ENCODE measurements at places on chromosomes 7 and 10.

GRCh38 chr10:98303569-98303968 is 35.6 kb upstream of the LOXL4 start:
- no peak for DNase-seq

GRCh38 chr7:155341463-155341983 is 43.8 kb downstream of the INSIG1 start:
- DNase-seq = no peak

DNA sequence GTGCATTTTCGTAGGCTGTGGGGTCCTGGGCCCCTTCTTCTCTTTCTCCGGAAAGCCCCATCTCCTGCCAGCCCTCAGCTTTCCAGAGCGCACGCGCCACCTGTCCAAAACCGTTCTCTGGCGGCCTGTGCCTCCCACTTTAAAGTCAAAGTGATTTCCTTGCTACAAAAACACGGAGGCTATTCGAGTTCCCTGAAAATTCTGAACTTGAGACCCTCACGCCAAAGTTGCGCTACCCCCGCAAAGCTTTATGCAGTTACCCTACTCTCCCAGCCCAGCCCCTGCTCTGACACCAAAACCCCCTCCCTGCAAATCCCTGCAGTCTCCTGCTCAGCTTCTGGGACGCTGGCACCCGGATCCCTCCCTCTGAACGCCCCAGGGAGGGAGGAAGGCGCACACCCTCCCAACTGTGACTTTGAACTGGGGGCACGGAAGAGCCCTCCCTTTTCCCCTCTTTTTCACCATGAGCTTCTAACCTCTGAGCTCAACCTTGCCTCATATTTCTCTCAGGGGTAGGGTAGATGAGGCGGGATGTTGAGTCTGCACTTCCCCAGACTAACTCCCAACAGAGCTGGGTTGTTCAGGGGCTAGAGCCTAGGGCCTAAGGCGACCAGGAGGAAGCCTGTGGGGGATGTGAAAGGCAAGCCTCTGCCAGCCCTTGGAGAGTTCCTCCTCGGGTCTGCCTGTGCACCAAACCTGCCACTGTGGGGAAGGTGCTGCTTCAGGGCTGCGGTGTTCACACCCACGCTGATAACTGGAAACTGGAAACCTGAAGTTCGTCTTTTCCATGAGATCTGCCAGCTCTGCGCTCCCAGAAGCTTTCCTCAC is 2.7 kb upstream of the PAX4 start:
- no peak for DNase-seq

DNA sequence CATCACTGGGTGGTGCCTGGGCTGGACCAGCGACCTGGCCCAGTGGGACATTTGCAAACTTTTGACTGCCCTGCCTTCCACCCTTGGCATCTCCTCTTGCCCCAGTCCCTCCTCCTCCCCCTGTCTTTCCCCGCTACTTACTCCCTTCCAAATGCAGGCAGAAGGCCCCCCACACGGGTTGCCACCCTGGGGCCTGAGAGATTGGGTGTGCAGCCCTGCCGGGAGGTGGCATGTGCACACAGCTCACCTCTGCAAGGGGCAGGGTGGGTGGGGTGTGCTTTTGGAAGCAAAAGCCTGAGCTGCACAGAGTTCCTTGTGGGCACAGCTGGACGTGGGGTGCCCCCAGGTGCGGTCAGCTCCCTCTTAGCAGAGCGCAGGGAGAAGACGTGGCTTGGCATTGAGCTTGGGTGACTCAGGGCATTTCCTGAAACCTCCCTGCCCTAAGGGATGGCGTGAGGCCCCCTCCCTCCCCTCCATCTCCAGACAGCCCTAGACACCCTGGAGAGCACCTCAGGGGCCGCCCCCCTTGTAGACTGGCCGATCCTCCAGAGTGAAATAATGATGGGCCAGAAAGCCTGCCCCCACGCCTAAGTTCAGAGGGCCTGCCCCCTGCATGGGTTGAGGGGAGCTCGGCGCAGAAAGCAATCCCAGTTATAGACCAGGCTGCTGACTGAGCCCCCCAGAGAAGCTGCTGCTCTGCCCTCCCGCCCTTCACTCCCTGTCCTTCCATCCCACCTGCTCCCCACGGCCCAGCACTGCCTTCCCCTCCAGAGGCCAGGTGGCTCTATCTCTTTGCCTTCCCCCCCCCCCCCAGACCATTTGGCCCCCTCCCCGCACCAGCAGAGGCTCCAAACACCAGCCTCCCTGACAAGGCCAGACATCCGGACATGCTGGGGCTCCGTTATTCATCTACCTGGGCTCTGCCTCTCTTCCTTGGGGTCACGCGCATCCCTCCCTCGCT is 2.3 kb upstream of the SHH start:
- DNase-seq = no peak

DNA sequence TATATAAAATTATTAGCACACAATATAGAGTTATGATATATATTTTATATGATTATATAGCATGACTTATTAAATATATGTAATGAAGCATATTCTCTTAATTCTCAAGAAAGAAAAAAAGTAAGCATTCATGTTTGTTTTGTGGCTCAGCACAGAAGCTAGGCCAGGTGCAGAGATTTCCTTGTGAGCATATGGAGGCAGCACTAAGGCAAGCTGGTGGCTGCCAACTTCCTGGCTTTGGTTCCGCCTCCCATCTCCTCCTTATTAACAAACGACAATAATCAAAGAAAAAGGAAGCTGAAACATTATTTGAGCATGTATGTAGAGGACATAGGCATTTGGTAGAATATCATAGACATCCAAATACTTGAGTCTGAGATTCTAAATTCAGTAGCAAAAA is 130.3 kb downstream of the ST7 start:
- DNase-seq = no peak

DNA sequence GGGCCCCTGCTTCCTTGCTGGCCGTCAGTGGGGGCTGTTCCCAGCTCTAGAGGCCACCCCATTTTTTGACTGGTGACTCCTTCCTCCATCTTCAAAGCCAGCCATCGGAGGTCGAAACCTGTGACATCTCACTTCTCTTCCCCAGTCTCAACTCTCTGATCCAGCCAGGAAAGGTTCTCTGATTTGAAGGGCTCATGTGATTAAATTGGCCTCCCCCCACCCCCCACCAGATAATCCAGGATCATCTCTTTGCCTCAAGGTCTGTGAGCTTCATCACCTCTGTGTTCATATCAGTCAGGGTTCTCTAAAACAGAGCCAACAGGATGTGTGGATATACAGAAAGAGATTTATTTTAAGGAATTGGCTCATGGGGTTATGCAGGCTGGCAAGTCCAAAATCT is 5.6 kb upstream of the RAMP3 start:
- no peak for DNase-seq

DNA sequence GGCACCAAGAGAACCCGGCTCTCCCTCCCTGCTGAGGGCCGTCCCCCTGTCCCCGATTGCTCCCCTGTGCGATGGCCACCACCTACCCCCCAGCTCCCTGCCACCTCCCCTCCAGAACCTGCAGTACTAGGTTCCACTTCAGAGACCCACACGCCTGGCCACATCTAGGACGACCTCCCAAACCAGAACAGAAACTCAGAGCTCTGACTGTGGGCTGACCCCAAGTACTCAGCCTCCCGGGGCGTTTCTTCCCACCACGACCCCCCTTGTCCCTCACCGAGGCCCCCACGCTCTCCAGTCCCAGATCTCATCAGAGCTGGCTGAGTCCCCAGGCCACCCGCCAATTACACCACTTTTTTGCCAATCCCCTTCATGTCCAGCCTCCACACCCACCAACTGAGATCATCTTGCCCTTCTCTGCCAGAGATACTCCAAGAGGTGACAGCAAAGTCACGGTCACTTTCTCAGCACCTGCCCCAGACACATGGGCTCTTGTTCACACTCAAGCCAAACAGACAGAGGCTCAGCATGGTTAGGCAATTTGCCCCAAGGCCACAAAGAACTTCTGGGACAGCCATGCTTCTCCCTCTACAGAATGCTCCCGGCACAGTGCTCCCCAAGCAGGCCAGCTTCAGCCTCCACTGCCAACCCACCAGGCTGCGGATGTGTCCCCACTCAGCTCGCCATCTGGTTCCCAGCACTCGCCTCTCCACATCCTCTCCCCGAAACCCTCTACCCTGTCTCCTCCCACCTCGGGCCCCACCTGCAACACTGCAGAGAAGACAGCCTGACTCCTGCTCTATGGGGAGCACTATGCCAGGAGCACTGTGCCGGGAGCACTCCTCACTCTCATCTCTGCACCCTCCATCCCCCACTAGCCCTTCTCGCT is 4.7 kb downstream of the TMEM120A start:
- no peak for DNase-seq

GRCh38 chr10:107577221-107577620 is 412.7 kb upstream of the SORCS1 start:
- no peak for DNase-seq

DNA sequence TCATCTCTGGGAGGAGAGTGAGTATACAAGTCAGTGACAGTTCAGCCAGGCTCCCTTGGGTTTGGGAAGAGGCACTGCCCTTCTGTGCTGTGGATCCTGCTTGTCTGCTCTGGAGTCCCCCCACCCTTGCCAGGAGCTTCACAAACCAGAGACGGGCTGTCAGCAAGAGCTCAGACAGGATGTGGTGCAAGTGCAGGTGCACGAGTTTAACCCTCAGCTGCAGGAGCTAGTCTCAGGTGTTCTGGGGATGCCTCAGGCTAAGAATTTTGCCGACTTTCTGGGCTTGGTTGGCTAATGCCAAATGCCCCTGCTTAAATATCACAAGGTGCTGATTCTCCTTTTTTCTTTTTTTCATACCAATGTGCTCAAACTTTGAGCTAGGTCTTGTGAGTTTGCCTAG is 22.3 kb downstream of the ZNF783 start:
- peak; percentile 37 for DNase-seq

DNA sequence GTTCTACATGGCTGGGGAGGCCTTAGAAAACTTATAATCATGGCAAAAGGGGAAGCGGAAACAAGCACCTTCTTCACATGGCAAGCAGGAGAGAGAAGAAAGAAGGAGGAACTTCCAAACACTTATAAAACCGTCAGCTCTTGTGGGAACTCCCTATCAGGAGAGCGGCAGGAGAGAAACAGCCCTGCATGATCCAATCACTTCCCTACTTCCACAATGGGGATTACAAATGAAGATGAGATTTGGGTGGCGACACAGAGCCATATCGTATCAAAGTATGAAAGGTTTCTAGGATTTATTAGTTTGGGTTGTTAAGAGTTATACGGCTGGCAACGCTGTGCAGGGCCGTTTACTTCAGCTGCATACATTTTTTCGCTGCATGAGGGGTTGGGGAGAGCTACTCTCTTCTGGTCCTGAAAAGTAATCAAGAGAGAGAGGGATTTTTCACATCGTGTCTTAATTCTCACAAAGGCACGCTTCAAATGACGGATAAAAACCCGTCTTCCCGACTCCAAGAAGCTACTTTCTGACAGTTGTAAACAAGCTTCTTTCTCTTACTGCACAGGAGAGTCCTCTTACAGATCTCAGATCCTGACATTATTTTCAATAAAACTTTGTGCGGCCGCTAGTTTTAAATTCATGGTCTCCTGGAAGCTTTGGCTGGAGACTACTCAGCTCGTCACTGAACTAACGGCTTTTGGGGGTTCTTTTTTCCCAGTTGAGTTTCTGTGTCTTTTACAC is 751 bp upstream of the GTPBP10 start:
- DNase-seq = no peak

- DNase-seq = no peak
These were observed 96.8 kb downstream of the TCERG1L start for GRCh38 chr10:131214521-131215244.

GRCh38 chr10:47388879-47389278 is 4.8 kb upstream of the ZNF488 start:
- DNase-seq = no peak

DNA sequence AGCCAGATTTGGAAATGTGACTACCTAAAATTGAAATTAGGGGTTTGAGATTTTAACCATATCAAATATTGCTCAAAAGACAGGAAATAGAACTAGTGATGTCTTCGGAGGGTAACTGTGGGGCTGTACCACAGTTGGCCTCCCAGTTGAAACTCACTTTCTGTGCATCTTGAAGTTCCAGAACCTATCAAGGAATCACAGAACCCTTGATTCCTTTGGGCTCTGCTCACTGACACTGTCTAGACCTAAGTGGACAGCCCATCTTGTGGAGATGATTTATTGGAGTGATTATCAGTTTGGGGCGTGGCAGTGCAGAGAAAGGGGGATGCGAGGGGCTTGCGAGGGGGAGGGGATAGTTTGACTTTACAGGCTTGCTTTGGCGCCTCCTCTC is 134.2 kb upstream of the GJD4 start:
- no peak for DNase-seq

- no peak for DNase-seq
These were observed 70.2 kb downstream of the SAMD9 start for GRCh38 chr7:93047514-93048099.

DNA sequence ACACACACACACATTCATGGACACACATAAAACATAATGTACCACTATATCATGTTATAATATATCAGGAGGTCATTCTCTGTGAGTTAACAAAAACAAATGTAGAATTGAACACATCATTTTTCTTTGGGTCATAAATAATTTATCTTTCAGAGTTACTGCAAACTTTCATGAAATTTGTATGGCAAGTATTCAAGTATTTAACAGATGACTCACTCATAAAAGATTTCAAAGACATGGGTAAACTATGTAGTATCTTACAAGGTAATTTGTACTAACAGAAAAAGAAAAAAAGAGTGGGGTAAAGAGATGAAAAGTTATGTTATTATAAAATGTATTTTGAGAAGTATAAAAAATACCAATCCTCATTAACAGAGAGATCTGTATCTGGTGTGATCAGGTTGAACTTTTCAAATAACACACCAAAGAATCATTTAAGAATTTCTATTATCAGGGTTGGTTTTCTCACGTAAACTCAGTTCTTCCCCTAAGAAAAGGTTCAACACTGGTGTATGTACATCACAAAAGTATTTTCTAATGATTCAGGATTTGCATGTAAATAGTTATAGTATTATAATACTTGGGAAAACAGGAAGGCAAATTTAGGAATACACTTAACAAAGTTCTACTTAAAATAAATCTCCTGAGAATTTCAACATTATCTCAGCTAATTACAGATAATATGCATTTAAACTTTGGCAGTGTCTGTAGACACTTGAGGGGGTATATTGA is 933.1 kb upstream of the LRRN3 start:
- DNase-seq = no peak

- DNase-seq = no peak
These were observed 152.3 kb downstream of the CELF2 start for GRCh38 chr10:11169976-11170375.

GRCh38 chr10:114094795-114095194 is 51.1 kb downstream of the ADRB1 start:
- no peak for DNase-seq

GRCh38 chr10:69948261-69948660 is 104.4 kb upstream of the MACROH2A2 start:
- no peak for DNase-seq

DNA sequence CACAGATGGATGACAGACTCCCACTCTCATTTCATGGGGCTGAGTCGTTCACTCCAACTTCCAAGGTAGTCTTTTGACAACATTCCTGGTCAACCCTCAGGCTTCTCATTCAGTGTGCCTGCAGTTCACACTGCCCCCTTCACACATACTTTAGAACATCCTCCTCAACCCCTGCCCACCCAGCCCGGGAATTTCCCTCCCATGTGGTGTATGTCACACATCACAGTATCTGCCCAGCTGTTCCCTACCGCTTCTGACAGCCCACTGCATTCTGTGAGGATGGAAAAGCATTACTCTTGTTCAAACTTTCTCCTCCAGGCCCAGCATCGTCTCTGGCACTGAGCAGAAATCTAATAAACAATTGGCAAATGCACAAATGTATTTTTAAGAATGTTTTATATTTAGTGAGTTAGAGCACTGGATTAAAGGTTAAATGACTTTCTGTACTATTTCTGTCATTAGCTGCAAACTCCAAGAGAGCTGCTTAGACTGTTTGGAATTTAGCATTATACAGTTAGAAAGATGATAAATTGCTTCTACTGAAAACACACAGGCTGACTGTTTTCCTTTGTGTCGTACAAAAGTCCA is 110.4 kb downstream of the SFMBT2 start:
- DNase-seq = no peak

Data from activated CD4-positive, alpha-beta T cell treated with anti-CD3 and anti-CD28 coated beads for 4 hours (primary cell).